GOT3 (cell line): ENCODE measurements at places on chromosomes 11 and 22.

DNA sequence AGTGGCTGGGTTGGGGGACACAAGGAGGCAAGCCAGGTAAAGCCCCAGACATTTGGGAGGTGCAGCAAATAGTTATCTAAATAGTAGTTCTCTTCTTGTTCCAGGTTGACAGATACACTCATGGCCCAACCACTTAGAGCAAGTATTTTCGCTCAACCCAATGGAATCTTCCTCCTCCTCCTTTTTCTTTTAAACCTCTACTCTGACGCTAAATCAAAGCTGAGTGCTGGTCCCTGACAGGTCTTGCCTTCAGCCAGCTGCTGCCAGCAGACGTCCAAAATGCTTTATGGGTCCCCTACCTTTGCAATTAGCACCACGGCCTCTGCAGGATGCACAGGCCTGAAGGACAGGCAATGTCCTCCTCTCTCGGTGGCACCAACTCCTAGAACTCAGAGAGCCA, 558.5 kb downstream of the MIAT start:
- DNase-seq = no peak

DNA sequence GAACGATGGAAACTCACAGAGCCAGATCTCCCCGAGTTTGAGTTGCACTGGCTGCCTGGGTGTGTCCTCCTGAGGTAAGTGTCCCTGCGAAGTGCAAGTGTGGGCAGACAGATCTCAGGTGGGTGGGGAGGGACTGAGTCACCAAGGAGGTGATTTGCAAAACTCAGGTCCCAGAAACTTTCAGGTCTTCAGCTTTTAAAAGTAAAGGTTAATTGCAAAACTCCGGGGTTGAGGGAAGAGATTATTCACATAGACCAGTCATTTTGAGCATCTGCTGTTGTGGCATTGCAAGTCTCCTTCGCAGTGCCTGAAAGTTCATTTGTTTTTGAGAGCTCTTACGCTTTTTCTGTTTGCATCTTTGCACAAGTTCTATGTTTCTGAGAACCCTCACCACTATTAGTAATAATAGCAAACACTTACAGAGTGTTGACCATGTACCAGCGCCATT, 7.1 kb downstream of the CD44 start:
- no peak for DNase-seq

DNA sequence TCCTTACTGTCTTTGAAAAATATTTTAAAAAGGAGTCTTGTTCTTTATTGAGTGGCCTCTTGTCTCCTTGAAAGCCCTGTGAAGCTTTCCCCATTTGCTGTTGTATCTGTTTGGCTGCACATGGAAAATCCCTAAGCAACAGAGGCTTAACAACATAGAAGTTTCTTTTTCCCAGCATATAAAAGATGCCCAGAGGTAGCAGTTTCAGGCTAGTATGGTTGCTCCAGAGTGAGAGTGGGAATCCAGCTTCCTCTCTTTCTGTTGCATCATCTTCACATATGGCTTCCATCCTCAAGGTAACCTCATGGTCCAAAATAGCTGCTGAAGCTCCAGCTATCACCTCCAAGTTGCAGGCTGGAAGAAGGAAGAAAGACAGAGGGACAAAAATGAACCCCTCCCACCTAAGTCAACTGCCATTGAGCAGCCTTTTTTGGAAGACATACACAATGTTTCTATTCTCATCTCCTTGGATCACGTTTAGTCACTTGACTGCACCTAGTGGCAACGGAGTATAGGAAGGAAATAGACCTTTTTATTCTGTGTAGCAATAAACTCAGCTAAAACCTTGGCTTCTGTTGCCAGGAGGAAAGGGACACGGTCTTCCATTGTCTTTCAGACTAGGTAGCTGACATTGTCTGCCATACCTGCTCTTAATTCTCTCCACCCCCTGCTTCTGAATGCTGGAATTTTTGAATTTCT, 5.3 kb downstream of the CSF2RB start:
- no peak for DNase-seq

GRCh38 chr22:45429424-45429823, 15.9 kb downstream of the RIBC2 start:
- no peak for DNase-seq

GRCh38 chr11:31582697-31583096, 73.1 kb downstream of the ELP4 start:
- DNase-seq = no peak

GRCh38 chr11:12480401-12480800, 103.0 kb downstream of the PARVA start:
- DNase-seq = no peak

DNA sequence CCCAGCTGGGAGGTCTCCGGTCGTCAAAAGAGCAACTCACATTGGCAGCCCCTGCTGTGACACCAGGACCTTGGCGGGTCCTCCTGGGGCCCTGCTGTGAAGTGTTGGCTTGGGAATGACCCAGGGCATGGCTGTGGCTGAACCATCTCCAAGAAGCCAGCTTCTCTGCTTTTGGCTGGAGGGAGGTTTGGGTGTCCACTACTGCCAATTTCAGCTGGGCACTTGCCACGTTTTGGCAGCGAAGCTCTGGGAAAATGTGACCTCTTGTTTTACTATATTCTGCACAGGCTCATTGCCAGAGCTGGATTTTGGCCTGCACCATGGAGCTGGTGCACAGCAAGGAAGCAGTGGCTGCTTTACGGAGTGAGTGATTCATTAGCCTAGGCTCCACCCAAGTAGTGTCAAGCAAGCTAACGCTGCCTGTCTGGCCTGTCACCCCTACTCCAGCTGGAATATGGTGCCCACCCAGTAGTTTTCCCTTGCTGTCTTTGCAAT, 24.3 kb upstream of the SMCO4 start:
- DNase-seq = no peak

GRCh38 chr11:13831696-13832095, 130.8 kb upstream of the SPON1 start:
- DNase-seq = no peak
